ENCODE measurements at places on chromosomes 4 and X.

- DNase-seq: peak; percentile 73
Observed at GRCh38 chrX:48617542-48618340, 20.4 kb downstream of the WDR13 start.

- no peak for DNase-seq
Observed at GRCh38 chr4:3312362-3312761, 19.5 kb downstream of the RGS12 start.

GRCh38 chr4:74446193-74446868, 1.4 kb downstream of the AREG start:
- DNase-seq: peak; percentile 56

GRCh38 chr4:1590244-1590643, 93.9 kb downstream of the FAM53A start:
- no peak for DNase-seq

DNA sequence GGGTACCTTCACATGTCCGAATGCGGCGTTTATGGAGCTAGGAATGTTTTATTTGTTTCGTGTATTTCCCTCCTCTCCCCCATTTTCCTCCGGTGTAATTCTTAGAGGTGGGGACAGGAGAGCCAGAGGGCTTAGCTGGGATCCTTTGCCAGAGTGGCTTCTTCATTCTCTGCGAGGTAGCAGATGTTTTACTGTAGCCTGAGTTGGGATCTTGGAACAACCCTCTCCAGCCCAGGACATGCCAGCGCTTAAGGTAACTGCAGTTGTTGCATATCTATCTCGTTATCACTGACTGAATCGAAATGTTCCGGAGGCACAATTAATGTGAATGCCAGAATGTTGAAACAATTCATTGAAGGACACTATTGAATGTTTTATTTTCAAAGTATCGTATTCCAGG, 59.0 kb upstream of the DYNLT3 start:
- no peak for DNase-seq

GRCh38 chrX:1853447-1853846, 238.6 kb downstream of the ASMT start:
- DNase-seq: no peak

GRCh38 chr4:175639346-175639745, 172.7 kb downstream of the GPM6A start:
- DNase-seq: no peak

DNA sequence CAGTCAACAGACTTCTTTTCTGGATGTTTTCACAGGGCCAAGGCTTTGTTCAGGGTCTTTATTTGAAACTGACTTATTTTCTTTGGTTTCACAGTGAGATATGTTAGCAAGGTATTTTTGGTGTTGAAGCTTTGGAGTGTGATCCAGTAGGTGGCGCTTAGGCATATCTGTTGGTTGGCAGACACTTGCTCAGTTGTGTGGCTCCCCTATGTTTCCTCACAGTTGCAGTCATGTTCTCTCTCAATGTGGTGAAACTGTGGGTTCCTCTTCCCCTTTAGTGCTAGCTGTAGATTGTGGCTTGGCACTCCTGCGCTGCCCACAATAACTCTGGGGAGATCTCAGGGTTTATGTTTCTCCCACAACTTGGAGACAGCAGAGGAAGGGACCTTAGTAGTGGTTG, 460.8 kb downstream of the SLITRK2 start:
- DNase-seq: no peak

GRCh38 chrX:50700921-50701320, 113.1 kb downstream of the SHROOM4 start:
- DNase-seq: no peak

- no peak for DNase-seq
Observed at GRCh38 chr4:4838936-4839810, 20.3 kb upstream of the MSX1 start.

DNA sequence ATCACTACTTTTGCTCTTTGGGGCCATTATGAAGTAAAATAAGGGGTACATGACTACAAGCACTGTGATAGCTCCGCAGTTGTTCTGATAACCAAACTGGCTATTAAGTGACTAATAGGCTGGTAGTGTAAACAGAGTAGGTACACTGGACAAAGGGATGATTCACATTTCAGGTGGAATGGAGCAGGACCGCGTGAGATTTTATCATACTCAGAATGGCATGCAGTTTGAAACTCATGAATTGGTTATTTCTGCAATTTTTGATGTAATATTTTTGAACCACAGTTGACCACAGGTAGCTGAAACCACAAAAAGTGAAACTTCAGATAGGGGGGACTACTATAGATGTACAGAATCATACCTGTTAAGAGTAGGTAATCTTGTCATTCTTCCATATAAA, 55.8 kb downstream of the PAK3 start:
- DNase-seq: no peak

GRCh38 chrX:7889680-7890079, 37.5 kb downstream of the PNPLA4 start:
- peak; percentile 1 for DNase-seq

DNA sequence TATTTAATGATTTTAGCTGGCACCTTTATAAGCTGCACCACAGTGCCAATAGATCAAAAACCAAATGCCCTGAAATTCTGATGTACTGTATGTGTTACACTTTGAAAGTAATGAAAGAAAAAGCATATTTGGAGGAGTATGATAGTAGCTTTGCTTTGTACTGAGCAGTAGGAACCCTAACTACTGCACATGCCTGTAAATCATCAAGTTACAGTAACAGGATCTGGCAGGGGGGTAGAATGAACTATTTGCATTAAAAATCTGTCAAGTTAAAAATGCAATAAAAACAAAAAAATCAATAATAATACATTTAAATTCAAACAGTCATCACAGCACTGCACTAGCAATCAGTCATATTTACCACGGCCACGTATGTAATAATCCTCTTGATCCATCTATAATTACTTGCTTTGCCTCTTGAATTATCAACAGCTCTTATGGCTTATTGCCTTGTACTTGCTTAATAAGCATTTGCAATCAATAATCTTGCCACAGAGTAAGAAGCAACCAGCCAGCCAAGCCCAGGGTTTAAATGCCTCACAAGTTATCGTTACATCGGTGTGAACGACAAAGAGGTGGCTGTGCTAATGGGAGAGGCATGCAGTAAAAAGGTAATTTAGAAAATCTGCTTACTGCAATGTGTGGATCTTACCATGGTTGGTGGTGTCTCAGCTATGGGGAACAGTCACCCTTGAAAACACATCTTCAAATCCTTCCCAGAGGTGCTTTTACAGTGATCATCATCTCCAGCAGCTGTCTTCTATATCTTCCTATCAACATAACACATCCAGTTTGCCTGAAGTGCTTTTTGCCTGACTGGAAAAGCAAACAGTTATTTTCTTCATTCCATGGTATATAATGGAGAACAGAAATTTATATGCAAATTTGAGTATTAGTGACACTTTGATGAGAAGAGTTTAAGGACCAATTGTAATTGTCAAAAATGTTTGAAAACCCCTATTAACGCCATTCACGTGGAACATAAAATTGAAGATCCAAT, 1812.1 kb upstream of the ADGRL3 start:
- no peak for DNase-seq

GRCh38 chr4:108227923-108228322, 59.2 kb upstream of the LEF1 start:
- no peak for DNase-seq

- no peak for DNase-seq
Observed at GRCh38 chr4:38454284-38454683, 209.7 kb upstream of the KLF3 start.

DNA sequence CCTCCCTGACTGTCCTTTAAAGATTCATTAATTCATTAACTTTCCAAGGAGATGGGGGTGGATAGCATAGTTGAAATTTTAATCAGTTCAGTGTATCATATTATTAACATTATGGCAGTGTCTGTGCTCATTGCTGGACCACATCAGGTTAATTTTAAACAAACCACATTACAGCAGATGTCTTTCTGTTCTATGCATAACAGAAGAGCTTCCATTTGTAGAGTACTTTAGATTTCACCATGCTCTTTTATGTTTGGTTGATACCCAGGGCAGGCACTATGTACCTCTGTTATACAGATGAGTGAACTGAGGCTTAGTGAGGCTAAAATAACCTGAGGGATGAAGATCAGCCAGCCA, 41.1 kb downstream of the AFF2 start:
- DNase-seq: no peak

DNA sequence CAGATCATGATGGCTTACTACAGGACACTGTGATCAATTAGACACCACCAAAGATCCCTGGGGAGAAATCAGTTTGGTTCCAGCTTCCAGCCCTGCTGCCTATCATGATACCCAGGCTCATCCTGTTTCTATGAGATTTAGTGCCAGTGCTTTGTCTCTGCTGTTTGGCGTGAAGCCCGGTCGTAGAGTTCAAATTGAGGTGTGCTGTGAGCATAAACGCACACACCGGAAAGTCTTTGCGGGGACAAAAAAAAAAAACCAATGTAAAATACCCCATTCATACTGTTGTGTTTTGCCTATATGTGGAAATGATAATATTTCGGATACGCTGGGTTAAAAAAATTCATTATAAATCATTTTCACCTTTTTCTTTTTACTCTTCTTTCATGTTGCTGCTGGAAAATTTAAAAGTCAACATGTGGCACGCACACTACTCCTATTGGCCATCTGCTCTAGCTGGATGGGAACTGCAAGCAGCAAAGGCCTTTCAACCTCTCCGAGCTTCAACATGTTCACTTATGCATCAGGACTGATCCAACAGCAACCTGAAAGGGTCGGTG, 607 bp upstream of the DKC1 start:
- DNase-seq: no peak

- DNase-seq: peak; percentile 87
Observed at GRCh38 chrX:3262901-3263300, 83.6 kb downstream of the MXRA5 start.

DNA sequence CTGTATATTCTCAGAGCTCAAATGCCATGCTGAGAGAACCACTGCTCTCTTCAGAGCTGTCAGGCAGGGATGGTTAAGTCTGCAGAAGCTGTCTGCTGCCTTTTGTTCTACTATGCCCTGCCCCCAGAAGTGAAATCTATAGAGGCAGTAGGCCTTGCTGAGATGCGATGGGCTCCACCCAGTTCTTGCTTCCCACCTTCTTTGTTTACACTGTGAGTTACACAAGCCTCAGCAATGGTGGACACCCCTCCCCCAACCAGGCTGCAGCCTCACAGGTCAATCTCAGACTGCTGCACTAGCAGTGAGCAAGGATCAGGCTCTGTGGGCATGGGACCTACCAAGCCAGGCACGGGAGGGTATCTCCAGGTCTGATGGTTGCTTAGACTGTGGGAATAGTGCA, 271.6 kb downstream of the CENPC start:
- DNase-seq: no peak

DNA sequence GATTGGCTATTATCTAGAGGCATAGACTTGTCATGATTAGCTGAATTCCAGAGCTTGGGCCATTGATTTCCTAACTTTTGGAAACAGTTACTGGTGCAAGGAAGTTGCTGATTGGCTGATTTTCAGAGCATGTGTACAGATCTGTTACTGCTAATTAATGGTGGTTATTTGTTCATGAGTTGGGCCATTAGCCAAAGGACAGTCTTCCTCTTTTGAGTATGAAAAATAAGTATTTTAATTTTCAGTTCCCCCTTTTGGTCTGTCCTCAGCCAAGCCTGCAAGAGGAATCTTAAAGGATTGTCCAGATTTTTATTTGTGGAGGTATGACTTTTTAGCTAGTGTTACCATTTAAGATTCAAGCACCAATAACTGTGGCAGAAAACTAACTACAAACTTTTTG, 7.0 kb upstream of the DSPP start:
- no peak for DNase-seq

DNA sequence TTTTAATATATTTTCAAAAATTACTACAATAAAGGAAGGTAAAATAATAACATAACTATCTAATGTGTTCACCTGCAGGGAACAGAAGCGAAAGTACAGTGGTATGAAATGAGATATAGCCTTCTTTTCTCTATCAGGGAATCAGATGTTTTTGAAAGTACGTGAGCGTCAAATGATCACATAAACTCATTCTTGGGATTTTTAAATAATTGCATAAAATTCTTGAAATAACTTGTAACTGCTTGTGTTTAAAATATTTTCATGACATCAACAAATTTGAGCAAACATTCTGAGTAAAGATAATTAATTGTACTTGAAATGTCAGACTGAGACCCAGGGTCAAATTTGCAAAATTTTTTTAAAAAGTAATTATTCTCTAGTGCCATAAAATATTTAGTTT, 193.5 kb upstream of the NEIL3 start:
- no peak for DNase-seq

- no peak for DNase-seq
Observed at GRCh38 chr4:42768125-42768748, 111.3 kb upstream of the ATP8A1 start.

DNA sequence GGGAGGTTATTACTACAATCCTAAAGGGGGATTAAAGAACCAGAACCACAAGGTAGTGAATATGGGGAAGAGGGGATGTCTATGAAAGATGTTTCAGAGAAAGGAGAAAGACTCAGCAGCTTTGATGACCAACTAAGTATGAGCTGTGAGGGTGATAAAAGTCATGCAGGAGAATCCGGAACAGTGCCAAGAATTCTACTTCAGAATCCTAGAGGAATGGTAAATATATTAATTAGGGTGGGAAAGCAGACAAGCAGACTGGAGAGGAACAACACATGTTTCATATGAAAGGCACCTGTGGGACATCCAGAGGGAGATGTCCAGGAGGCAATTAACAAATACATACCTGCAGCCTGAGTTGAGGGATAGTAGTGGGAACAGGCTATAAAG, 642.2 kb upstream of the DIPK2B start:
- no peak for DNase-seq

DNA sequence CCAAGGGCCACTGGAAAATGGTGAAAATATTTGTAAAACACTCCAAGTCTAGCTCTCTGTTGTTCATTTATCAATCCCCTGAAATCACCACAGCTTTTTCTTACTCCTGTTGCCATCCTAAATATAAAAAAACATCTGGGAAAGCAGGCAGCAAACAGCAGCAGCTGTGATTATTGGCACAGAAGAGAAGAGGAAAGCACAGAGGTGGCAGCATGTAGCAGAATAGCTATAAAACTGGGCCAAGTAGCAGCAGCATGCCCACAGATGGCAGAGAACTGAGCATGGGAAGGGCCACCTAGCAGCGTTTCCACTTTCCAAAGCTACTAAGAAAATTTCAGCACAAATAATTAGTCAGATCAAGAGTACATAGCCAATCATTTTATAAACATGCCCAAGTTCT, 307.2 kb downstream of the SLC7A11 start:
- DNase-seq: no peak

DNA sequence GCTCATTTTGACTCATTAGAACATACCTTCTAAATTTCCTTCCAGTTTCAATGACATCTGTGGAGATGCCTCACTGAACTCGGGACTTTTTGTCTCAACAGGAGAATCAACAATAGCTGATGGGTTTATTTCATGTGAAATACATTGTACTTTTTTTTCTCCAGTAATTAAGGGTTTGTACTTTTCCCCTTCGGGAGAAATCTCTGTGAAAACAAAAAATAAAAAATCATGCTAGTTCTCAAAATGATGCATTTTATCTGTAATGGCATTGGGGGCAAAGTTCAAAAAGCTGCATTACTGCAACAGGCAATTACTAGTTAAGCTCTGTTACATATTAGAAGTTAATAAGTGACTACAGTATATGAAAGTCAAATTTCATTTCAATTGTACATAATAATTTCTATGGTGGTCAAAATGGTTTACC, 167.3 kb upstream of the SH3RF1 start:
- DNase-seq: no peak

All from choroid plexus epithelial cell (primary cell).